ENCODE measurements at places on chromosomes 1 and 21. TPM values are rescaled to one million over a fixed set of nuclear protein-coding genes. Genes with fewer than 3 reads are reported as not detected.

GRCh38 chr1:244047621-244048255 is 3.3 kb upstream of the ZBTB18 start:
- no peak for DNase-seq
- H3K4me3 ChIP-seq = peak overlapping the region; percentile 86
- H3K36me3 ChIP-seq = peaks cover 36% of the 10 kb centered on the region
- H3K4me1 ChIP-seq = peaks cover 12% of the 10 kb centered on the region
- H3K27me3 ChIP-seq = no peaks in the 10 kb centered on the region

DNA sequence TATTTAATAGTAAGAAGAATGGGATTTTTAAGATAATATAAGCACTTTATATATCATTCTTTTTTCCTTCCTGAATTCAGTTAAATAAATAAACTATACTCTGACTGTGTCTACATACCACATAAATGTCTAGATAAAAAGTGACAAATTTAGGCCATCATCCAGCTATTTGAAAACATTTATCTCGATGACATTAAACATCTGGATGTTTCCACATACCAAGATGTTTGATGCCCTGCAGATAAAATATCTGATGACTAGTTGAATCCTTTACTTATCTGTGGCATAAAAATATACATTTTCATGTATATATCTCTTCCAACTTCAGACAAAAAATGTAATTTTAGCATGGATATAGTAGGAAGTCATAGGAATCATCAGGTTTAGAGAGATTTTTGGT is 348.3 kb downstream of the DPYD start:
- H3K27ac ChIP-seq = no peak overlapping the region
- no peaks in the 10 kb centered on the region for H3K36me3 ChIP-seq
- no peaks in the 10 kb centered on the region for H3K4me1 ChIP-seq
- no peaks in the 10 kb centered on the region for H3K27me3 ChIP-seq
- no peak overlapping the region for H3K4me3 ChIP-seq

DNA sequence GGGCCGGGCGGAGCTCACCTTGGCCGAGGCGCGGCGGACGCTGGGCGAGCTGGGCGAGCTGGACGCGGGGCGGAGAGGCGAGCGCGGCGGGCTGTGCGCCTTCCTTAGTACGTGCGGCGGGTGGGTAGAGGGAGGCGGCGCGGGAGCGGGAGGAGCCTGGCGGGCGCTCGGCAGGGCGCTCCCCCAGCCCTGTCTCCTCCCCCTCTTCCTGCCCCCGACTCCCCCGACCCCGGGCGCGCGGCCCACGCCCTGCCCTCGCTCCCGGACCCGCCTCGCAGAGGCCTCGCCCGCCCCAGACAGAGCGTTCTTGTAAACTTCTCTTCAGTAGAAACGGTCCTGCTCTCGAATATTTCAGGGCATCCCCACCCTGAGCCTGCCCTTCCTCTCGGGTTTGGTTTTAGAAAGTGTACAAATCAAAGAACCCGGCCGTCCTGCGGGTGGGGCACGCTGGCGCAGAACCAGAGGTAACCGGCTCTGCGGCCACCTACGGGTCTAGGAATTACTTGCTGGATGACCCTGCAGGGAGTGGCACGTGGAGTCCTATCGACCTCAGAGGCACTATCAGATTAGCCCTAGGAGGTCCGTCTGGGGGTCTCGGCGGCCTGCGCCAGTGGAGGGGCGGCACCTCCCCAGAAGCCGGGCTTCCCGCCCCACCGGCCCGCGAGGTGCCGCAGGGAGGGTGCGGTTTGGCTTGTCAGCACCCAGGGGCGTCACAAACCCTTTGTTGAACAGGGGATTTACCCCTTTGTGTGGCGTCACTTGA is at the start of gene S100A10:
Gene S100A10 (minus strand): TSS at position 126 of the 763 bp plus-strand sequence. CDS start 7,629 bp downstream, outside the sequence.
- peaks cover 76% of the 10 kb centered on the region for H3K36me3 ChIP-seq
- H3K4me3 ChIP-seq = peak within 1 kb of the TSS; percentile 90
- no peaks in the 10 kb centered on the region for H3K27me3 ChIP-seq

GRCh38 chr21:46617267-46618051 is 12.6 kb upstream of the S100B start:
- no peaks in the 10 kb centered on the region for H3K27me3 ChIP-seq
- H3K4me1 ChIP-seq = peaks cover 11% of the 10 kb centered on the region
- H3K27ac ChIP-seq = no peak overlapping the region
- no peak for DNase-seq

- no peak for DNase-seq
- peaks cover 12% of the 10 kb centered on the region for H3K4me1 ChIP-seq
- no peak overlapping the region for H3K27ac ChIP-seq
- no peaks in the 10 kb centered on the region for H3K36me3 ChIP-seq
- no peaks in the 10 kb centered on the region for H3K27me3 ChIP-seq
Measured at GRCh38 chr1:222247811-222248310, 300.0 kb downstream of the HHIPL2 start.

GRCh38 chr21:38807441-38807871 is 1.7 kb downstream of the ETS2 start:
- peaks cover 82% of the 10 kb centered on the region for H3K36me3 ChIP-seq
- H3K4me3 ChIP-seq = peak overlapping the region; percentile 85
- no peaks in the 10 kb centered on the region for H3K27me3 ChIP-seq
- peak overlapping the region; percentile 83 for H3K27ac ChIP-seq

GRCh38 chr1:117576236-117576635 is 29.6 kb upstream of the TENT5C start:
- DNase-seq = no peak
- H3K36me3 ChIP-seq = no peaks in the 10 kb centered on the region
- no peak overlapping the region for H3K27ac ChIP-seq

DNA sequence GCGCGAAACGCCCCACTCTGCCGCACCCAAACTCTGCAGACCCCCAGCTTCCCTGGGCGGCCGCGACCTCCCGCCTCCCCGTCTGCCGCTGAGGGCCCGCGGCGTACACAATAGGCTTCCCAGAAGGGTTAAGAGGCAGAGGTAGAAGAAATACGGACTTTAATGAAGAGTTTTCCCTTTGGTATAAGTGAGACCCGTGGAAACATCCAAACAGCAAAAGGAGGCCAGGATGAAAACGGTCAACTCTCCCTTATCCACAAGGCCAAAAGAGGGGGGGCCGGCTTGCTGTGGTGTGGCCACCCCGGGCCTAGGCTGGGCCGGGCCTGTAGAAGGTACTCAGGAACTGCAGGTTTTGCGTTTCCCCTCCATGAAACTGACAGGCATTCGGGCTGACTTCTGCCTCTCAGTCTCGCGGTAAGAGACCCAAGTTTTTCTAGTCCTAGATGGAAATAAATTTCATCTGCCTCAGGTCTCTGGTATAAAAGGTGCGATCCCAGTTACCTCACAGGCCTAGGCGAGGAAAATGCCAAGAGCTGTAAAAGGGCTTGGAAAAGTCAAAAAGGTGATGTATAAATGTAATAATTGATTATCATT is 671 bp upstream of the PYGO2 start:
- no peaks in the 10 kb centered on the region for H3K27me3 ChIP-seq
- H3K4me3 ChIP-seq = peak overlapping the region; percentile 85
- peaks cover 38% of the 10 kb centered on the region for H3K4me1 ChIP-seq
- peaks cover 81% of the 10 kb centered on the region for H3K36me3 ChIP-seq
- no peak for DNase-seq
- peak overlapping the region; percentile 92 for H3K27ac ChIP-seq

- DNase-seq = no peak
- peaks cover 15% of the 10 kb centered on the region for H3K36me3 ChIP-seq
- no peaks in the 10 kb centered on the region for H3K4me1 ChIP-seq
- peaks cover 52% of the 10 kb centered on the region for H3K27me3 ChIP-seq
- no peak overlapping the region for H3K27ac ChIP-seq
- no peak overlapping the region for H3K4me3 ChIP-seq
Measured at GRCh38 chr1:245160741-245161400, 6.1 kb downstream of the KIF26B start.

DNA sequence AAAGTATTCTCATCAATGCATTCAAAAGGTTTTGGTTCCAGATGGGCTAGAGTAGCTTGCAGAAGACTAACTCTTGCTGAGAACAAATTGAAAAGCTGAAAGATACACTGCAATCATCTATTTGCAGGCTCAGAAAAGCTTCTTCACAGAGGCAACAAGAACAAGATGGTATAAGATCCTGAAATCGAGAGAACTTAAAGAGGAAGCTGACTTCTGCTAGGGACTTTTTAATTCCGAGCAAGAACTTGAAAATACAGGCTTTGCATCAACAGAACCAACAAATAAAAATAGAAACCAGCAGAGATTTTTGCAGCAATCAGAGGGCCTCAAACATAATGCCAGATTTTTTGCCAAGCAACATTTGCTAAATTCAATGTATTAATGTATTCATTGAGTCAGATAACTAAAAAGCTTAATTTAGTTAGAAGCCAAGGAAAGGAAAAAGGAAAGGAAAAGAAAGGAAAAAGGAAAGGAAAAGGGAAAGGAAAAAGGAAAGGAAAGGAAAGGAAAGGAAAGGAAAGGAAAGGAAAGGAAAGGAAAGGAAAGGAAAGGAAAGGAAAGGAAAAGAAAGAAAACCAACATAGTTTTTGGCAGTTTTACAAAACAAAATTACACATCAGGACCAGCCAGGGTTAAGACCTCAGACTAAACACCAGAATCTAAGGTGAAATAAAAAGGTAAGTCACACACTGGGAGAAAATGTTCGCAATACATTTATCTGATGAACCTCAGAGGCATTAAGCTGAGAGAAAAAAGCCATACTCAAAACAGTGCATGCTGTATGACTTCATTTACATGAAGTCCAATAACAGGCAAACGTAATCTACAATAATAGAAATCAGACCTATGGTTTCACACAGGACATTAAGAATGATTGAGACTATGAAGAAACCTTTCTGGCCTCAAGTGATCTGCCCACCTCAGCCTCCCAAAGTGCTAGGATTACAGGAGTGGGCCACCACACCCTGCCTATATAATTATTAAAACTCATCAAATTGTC is 42.6 kb downstream of the FAF1 start:
- no peak for DNase-seq
- no peaks in the 10 kb centered on the region for H3K36me3 ChIP-seq
- no peaks in the 10 kb centered on the region for H3K27me3 ChIP-seq
- peaks cover 19% of the 10 kb centered on the region for H3K4me1 ChIP-seq
- no peak overlapping the region for H3K4me3 ChIP-seq

DNA sequence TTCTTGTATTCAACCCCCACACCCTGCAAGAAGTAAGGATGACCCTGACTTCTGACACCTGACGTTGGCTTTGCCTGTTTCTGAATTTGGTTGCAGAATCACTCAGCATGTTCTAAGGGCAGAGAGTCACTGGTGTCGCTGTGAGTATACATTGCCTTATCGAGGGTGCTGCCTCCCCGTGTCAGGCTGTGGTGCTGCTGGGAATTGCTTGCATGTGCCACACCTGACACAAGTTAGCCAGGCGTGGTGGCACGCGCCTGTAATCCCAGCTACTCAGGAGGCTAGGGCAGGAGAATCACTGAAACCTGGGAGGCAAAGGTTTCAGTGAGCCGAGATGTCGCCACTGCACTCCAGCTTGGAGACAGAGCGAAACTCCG is 45.9 kb downstream of the WDR4 start:
- H3K4me3 ChIP-seq = no peak overlapping the region
- peak; percentile 36 for DNase-seq
- peaks cover 26% of the 10 kb centered on the region for H3K36me3 ChIP-seq
- no peak overlapping the region for H3K27ac ChIP-seq
- H3K4me1 ChIP-seq = no peaks in the 10 kb centered on the region

GRCh38 chr1:29197590-29197924 is 15.9 kb upstream of the SRSF4 start:
- H3K36me3 ChIP-seq = peaks cover 33% of the 10 kb centered on the region
- H3K27me3 ChIP-seq = no peaks in the 10 kb centered on the region
- H3K27ac ChIP-seq = no peak overlapping the region
- no peak overlapping the region for H3K4me3 ChIP-seq
- peaks cover 6% of the 10 kb centered on the region for H3K4me1 ChIP-seq

ACOT11 gene
- 10.4 TPM for total RNA-seq

EPHA10 gene
- 7.8 TPM for total RNA-seq

TSSK3 gene
- total RNA-seq = 5.1 TPM

FAM131C gene
- 0.93 TPM for total RNA-seq

AMY1C gene
- total RNA-seq = not detected

HSD11B1 gene
- total RNA-seq = not detected
